ENCODE measurements at places on chromosomes 11 and 22.
A peak's percentile ranks its signal among the peaks of the same experiment; 100 is the strongest.

DNA sequence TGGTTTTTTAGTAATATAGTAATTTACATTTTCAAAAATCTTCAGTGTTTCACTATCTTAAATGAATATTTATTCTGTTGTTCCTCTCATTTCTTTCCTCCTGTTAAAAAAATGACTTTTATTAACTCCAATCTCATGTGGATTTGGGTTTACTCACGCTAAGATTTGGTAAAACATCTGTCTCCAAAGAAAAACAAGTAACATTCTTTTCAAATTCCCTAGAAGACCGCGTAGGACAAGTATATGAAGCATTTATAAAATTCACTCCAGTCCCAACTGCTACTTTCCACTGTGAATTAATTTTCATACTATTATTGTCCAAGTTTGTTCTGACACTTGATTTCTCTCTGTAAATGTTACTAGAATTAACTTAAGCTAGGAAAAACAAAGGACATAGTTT, 26.2 kb downstream of the SBF2 start:
- no peak for DNase-seq

GRCh38 chr11:9982127-9982795, 311.8 kb downstream of the SBF2 start:
- peak; percentile 3 for DNase-seq

DNA sequence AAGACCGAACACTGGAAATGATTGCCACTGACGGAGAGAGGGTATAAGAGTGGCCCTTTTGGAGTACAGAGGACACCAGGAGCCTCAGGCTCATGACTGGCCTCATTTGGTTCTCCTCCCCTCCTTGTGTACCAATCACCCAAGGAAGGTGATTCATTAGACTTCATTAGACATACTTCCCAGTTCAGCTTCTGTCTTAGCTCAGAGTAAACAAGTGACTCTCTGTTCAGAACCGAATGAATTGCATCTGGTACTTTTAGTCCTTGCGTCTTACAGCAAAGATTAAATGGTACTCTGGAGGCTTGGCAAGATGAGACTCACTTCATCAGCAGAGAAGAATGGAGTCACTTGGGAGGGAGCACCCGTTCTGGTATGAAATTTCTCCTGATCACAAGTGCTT, 75.2 kb downstream of the ZNRF3 start:
- no peak for DNase-seq

DNA sequence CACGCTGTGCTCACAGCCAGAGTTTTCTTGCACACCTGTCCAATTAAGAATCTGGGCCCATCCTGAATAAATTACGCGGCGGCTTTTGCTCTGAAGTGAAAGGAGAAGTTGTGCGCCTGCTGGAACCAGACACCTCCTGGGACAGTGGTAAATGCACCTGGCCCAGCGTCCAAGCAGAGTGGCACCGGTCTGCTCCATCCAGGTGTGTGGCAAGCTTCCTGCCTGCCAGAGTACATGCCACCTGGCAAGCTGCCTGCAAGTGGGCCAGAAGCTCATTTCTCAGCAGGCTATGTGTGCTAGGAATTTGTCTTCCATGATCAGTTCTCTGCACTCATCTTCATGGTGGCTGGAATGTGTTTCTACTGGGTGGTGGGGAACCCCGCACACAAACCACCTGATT, 660.6 kb downstream of the ETS1 start:
- DNase-seq: no peak

DNA sequence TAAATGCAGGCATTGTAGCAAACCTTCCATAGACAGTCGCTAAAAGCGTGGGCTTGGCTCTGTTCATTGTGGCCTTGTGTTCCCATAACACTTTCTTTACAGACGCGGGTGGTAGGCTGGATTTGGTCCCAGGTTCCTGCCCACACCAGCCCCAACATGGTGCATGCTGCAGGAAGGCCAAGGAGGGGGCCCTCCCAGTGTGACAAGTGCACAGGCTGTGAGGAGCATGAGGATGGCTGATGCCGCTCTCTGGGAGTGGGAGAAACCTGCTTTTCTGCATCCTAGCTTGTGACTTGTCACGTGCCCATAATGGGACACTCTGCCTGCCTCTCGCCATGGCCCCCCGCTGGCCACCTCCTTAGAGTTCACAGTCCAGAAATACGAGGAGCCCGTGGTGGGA, 161.8 kb upstream of the B3GAT1 start:
- no peak for DNase-seq

GRCh38 chr11:19441288-19441687, 200.5 kb upstream of the E2F8 start:
- no peak for DNase-seq

- no peak for DNase-seq
These were observed 66.4 kb upstream of the SORL1 start for GRCh38 chr11:121385688-121386087.

DNA sequence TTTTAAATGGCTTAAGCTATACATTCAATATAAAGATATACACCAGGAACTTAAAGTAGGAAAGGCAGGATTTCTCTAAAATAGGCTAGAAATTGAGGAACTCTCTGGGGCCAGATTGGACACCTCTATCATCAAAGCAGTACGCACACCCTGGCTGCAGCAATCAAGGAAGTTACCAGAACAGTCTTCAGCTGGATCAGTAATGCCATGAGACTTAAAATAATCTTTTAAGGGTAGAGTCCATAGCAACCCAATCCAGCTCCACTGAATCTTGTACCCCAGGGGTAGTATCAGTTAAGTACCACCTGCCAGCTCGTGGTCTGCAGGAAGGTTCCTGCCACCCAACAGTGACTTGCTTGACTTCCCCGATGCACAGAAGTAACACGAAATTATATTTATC, 3.0 kb downstream of the RDX start:
- DNase-seq: no peak

GRCh38 chr11:41458641-41459040, 811 bp downstream of the LRRC4C start:
- DNase-seq: no peak

DNA sequence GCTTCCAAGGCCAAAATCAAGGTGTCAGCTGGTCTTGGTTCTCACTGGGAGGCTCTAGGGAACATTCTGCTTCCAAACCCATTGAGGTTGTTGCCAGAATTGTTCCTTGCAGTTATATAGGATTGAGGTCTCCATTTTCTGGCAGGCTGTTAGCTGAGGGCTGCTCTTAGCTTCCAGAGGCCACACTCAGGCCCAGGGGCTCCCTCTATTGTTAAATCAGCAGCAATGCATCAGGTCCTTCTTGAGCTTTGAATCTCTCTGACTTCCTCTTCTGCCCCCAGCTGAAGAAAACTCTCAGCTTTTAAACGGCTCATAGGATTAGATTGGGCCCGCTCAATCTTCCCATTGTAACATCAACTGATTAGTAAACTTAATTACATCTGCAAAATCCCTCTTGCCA, 39.3 kb upstream of the BSX start:
- DNase-seq: peak; percentile 60
